Stimulated activated CD8-positive, alpha-beta memory T cell treated with anti-CD3 and anti-CD28 coated beads, Interleukin-4, amount 100 ng/mL, for 1 hour (primary cell): ENCODE measurements at places on chromosomes 12 and 14.

- no peak for DNase-seq
These were observed 37.8 kb downstream of the LLPH start for GRCh38 chr12:66092559-66093269.

GRCh38 chr12:7146906-7147305, 16.7 kb downstream of the CLSTN3 start:
- DNase-seq, result no peak

- no peak for DNase-seq
These were observed 87.2 kb upstream of the CDKN3 start for GRCh38 chr14:54309615-54310014.

DNA sequence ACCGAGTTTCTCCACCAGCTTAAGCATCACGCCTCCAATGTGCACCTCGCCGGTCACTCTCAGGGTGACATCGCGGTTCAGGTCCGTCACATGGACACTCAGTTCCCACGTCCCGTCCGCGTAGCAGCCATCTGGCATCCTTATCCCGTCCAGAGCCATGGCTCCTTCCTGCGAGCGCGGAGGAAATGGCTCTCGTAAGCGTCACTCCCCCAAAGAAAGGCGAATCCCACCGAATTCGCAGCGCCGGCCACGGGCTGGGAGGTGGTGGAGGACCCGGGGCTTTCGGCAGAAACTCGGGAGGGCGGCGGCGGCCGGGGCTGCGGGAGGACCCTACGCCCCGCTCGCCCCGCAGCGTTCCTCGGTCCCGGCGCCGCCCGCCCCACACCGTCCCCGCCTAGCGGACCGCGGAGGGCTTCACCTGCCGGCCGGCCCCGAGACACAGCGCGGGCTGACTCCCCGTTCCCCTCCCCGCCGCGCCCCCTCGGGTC, 396 bp downstream of the FERMT2 start:
- no peak for DNase-seq

- DNase-seq, result no peak
These were observed 76.8 kb downstream of the HSD17B6 start for GRCh38 chr12:56839915-56840325.

DNA sequence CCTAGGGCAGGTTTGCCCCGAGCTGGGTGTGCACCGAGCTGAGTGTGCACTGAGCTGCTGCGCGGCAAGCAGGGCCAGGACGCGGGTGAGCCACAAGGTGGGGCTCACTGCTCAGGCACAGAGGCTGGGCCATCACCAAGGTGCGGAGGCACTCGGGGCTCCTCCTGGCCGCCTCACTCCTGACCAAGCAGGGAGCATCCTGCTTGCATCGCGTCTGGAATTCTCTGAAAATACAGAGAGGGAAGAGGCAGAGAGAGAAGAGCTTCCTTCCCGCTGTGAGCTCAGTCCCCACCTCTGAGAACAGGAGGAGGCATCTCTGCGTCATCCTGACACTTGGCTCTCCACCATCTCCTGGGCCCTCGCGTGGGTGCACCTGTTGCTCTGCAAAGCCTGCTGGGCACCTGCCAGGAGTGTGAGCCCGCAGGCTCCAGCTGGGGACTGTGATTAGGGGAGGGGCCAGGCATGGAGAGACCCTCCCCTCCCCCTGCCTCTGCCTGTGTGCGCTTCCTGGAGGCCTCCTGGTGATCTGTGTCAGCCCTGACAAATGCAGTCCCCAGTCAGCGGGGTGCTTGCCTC, 116.3 kb downstream of the GLT1D1 start:
- DNase-seq, result no peak

DNA sequence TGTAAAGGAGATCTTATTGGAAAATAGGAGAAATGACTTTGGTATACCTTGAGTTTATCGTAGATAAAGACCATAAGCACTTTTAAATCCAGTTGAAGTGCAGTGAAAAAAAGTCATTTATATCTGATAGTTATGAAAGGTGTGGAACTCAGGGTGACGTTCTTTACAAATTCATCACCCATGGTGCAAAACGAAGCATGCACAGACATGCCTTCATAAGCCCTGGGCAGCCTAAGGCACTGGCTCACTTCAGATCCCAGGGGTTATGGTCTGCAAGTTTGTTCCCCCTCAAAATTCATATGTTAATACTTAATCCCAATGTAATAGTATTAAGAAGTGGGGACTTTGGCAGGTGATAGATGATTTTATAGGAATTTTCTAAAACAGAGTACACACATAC, 1216.4 kb upstream of the USP15 start:
- DNase-seq, result no peak

DNA sequence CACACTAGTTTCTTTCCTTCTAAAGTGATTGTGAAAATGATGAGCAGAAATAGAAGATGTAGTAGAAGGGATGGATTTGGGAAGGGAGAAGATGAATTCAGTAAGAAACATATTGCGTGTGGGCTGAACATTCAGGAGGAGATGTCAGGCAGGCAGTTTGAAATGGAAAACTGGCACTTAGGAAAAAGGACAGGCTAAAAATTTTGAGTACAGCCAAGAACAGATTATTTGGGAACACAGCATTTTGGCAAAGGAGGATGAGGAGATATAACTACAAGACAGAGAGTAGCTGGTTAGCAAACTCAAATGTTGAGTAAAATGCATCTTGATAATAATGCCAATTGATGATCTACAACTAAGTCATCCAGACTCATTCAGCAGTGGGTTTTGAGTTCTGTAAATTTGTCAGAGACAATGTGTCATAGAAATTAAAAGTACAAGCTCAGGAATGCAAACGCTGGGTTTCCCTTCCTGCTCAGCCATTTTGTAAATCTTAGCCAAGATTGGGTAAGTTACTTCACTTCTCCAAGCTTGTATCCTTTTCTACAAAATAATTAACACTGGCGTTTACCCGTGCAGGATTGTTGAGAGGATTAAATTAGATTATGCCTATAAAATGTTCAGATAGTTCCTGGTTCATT, 255.0 kb downstream of the NAV3 start:
- DNase-seq, result no peak

GRCh38 chr14:79370969-79371368, 840.3 kb downstream of the DIO2 start:
- no peak for DNase-seq

- DNase-seq, result no peak
These were observed 50.9 kb downstream of the ZFP36L1 start for GRCh38 chr14:68741839-68742470.

DNA sequence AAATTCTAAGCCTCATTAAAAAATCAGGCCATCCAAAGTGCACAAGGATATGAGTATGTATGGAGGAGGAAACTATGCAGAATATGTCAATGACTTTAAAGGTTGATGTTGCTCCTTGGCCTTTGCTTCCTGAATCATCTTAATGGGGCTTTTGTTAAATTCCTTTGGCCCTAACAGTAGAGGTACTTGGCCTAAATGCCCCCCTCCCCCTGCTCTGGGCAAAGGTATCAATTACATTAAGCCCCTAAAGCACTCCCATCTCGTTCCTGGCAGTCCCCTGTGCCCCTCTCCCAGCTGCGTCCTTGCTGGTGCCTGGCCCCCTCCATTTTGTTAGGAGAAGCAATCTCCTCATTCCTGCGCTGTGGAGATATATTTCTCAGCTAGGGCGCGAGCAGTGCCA, 4.8 kb downstream of the COPZ1 start:
- no peak for DNase-seq

GRCh38 chr14:106547735-106548434, 1021.5 kb downstream of the TMEM121 start:
- no peak for DNase-seq

- no peak for DNase-seq
These were observed 115.6 kb upstream of the FAR2 start for GRCh38 chr12:29033519-29033918.

GRCh38 chr14:54438703-54439102, 2.5 kb downstream of the CNIH1 start:
- DNase-seq, result no peak

- no peak for DNase-seq
These were observed 809 bp downstream of the PRKD1 start for GRCh38 chr14:29926701-29927375.

DNA sequence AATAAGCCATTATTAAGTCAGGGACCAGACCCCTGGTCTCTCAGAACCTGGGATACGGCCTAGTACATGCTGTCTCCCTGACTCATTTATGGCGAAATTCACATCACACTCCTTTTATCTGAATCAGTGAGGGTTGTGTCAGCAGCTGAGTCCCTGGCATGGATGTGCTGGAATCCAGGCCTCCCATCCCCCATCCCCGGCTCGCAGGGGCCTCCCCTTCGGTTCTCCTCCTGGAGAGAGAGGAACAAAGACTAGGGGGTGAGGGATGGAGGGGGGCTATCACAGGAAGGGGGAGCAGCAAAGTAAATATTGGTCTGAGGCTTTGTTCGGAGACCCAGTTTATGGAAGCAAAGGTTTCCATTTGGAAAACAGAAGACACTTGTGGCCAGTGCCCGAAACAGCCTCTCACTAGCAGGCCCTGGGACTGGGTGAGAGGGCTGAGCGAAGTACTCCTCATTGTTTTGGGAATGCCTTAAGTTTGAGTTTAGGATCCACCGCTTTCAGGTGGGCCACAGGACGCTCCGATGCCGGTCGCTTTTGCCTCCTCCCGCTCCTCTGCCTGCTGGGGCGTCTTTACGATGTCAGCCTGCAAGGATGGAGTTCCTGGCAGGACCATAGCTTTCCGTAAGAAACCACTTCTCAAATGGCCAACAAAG, 145.0 kb downstream of the PRKCH start:
- no peak for DNase-seq

GRCh38 chr14:43587183-43587582, 919.9 kb downstream of the FSCB start:
- DNase-seq, result no peak

DNA sequence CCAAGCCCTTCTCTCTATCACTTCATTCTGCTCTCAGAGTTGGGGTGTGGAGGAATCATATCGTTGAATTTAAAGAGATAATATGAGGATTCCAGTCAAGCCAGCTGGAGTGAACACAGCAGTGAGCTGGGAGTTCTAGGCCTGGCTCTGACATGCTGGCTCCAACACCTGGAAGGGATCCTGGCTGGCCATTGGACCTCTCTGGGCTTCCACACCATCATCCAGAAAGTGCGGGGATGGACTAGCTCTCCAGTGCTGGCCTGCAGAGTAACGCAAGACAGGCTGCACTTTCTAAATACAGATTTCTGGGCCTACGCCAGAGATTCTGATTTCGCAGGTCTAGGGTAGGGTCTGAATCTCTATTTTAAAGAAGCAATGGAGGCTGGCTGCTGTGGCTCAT, 34.8 kb upstream of the HDAC7 start:
- no peak for DNase-seq
